ENCODE measurements at places on chromosomes 5 and 9. TPM values are rescaled to one million over a fixed set of nuclear protein-coding genes. Genes with fewer than 3 reads are reported as not detected.

GRCh38 chr9:123401879-123402513 lies 46.0 kb downstream of the CRB2 start:
- DNase-seq = peak; percentile 55

TTC33 gene
- total RNA-seq = 24.9 TPM

- DNase-seq = no peak
Observed at GRCh38 chr5:119578937-119579336, 50.4 kb upstream of the FAM170A start.

SQSTM1 gene
- total RNA-seq = 53.8 TPM

NTNG2 gene
- 25.0 TPM for total RNA-seq

GRCh38 chr9:102778746-102779145 lies 216.4 kb upstream of the CYLC2 start:
- DNase-seq = no peak

GRCh38 chr9:4837261-4838188 lies 44.8 kb downstream of the RCL1 start:
- DNase-seq = no peak

DNA sequence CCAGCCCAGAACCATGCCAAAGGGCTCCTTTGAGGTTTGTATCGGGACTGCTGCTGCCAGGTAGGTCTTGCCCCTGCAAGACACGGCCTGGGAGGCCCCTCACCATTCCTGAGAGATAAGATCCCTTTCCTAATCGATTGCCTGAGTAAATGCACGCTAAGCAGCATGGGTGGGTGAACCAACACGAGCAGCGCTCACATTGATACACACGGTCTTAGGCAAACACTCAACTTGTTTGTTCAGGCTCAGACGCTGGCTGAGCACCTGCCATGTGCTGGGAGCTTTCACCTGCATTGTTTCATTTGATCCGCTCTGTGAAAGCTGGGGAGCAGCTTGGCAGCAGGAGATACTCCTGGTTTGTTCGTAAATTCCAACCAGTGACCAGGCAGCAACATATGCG lies 76.9 kb upstream of the NEURL1B start:
- DNase-seq = no peak

ADAMTS13 gene
- 2.9 TPM for total RNA-seq

- peak; percentile 19 for DNase-seq
Observed at GRCh38 chr5:111948092-111948841, 191.3 kb upstream of the NREP start.

ARID3C gene
- 0.45 TPM for total RNA-seq

DNA sequence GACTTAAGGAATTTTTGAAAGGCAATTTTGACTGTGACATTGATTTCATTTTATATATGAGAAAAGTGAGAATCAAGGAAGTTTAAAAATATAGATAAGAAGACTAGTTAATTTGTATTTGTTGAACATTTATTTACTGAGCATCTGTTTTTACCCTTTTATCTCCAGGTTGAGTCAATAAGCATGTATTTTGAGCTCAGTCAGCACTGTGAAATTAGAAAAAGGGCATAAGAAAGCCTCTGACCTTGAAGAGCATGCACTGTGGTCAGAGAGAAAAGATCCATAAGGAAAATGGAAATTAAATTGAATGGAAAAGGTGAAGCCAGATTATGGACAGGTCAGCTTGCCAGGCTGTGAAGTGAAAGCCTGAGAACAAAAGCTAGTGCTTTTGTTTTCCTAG lies 44.4 kb downstream of the ELL2 start:
- DNase-seq = no peak

GRCh38 chr5:175385691-175386362 lies 58.2 kb downstream of the DRD1 start:
- no peak for DNase-seq

GRCh38 chr5:111461255-111461671 lies 51.1 kb downstream of the STARD4 start:
- peak; percentile 49 for DNase-seq

CDO1 gene
- total RNA-seq = 63.2 TPM

GRCh38 chr9:117092582-117092981 lies 322.3 kb downstream of the ASTN2 start:
- DNase-seq = no peak

DNA sequence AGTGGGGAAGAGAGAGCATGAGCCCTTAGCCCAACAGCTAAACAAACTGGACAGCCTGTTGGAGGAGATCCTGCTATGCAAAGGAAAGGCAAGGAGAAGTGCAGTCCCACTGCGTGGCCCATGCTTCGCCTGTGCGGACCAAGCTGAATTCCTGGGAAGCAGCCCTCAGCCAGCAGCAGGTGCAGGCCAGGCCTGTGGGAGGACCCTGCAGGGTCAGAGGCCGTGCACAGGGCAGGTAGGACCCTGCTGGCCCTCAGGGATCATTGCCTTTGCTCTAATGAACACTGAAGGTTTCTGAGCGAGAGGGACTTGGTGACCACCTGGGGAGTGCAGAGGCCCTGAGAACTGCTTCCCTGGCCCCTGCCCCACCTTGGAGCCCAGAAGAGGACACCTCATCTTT lies 6.0 kb upstream of the SLC6A19 start:
- DNase-seq = no peak

FAM153A gene
- total RNA-seq = 10.1 TPM

DNA sequence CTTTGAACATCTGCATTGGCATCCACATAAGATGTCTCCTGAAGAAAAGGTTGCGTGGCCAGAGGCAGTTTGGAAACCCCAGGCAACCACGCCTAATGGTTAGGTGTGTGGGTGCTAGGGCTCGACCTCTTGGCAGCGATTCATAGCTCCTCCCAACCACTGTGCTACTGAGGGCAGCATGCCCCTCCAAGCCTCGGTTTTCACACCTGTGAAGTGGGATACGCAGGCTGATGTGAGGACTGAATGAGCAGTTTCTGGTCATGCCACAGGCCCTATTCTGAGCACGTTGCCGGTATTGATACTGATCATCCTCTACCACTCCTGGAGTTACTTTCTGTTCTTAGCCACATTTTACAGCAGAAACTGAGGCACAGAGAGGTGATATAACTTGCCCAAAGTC lies 19.1 kb downstream of the NDST1 start:
- no peak for DNase-seq

- DNase-seq = no peak
Observed at GRCh38 chr5:153096381-153096780, 394.1 kb upstream of the GRIA1 start.

GRCh38 chr5:150522504-150523414 lies 14.8 kb downstream of the NDST1 start:
- no peak for DNase-seq

DNA sequence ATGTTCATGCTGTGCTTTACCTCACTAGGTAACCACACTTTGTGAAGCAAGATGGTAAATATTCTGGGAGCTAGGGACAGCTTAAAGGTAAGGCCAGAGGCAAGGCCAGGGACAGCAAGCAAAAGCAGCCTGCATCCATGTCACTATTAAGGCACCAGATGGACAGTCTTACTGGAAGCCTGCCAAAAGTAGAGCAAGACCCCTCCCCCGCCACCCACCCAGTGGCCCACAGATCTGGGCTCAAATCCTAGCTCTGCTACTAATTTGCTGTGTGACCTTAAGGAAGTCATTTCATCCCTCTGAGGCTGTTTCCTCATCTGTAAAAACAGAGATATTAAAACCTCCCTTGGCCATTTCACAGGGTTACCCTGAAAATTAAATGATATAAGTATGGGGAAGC lies 13.2 kb upstream of the ERMP1 start:
- DNase-seq = no peak

GRCh38 chr5:74232276-74232675 lies 408.3 kb downstream of the ENC1 start:
- DNase-seq = no peak

DNA sequence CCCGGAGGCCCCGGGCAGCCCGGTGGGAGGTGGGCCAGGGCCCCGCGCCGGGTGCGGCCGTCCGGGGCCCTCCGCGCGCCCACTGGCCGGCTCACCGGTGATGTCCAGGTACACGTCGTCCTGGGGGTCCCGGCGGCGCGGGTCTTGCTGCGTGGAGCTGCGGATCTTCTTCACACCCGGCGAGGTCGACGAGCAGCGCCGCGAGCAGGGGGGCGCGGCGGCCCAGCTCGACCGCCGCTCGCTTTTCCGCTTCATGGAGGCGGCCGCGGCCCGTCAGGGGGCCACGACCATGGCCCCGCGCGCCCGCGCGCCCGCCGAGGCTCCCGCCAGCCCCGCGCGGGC lies 548 bp downstream of the CDC14B start:
- DNase-seq = no peak

All from cerebellum (tissue), 4 donors.